ENCODE measurements at places on chromosomes 6 and 20.

- no peak for DNase-seq
Measured at GRCh38 chr6:36753671-36754405, 56.2 kb downstream of the RAB44 start.

- DNase-seq: peak; percentile 12
Measured at GRCh38 chr6:156416391-156416790, 360.8 kb upstream of the ARID1B start.

GRCh38 chr20:14644306-14645097, 307.1 kb upstream of the FLRT3 start:
- no peak for DNase-seq

DNA sequence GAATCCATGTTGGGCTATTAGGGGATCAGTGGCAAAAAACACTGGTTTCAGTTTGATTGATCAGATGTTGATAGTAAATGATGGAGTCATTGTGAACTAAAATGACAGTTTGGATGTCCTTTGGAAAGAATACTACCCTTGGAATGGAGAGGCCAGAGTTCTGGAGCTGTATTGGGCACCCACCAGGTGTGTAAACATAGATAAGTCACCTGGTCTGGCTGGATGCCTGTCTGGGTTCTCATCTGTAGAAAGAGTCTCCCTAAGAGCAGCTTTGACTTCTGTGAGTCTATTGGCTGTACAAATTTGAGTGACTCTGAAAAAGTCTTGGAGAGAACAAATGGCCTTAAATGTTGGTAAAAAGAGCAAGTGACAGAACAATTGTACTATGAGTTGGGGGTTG, 115.0 kb downstream of the SCP2D1 start:
- DNase-seq: no peak

DNA sequence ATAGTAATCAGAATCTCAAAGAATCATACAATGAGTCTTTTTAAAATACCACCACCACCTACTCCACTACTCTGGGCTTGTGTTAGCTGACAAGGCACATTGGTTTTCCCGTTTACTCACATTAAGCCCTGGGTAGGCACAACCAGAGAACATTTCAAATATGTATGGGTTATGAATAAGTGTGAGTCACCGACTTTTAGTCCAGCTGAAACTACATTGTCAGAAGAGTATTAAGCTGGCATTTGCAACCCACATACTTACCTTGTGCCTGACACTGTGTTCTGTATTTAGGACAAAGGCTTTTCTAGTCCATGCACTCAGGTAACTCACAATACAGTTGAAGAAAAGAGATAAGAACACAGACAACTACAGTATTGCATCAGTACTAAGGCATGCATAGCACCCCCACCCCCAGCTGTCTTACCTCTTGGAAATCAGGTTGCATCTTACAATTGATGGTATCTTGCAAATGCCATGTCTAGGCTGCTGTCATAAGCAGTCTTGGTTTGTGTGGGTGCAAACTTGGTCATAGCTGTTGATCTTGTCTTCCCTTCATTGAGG, 40.3 kb upstream of the AHI1 start:
- DNase-seq: peak; percentile 93

- DNase-seq: peak; percentile 14
Measured at GRCh38 chr6:12222405-12223366, 67.5 kb upstream of the EDN1 start.

- DNase-seq: peak; percentile 14
Measured at GRCh38 chr20:39268981-39269461, 306.9 kb downstream of the DHX35 start.

DNA sequence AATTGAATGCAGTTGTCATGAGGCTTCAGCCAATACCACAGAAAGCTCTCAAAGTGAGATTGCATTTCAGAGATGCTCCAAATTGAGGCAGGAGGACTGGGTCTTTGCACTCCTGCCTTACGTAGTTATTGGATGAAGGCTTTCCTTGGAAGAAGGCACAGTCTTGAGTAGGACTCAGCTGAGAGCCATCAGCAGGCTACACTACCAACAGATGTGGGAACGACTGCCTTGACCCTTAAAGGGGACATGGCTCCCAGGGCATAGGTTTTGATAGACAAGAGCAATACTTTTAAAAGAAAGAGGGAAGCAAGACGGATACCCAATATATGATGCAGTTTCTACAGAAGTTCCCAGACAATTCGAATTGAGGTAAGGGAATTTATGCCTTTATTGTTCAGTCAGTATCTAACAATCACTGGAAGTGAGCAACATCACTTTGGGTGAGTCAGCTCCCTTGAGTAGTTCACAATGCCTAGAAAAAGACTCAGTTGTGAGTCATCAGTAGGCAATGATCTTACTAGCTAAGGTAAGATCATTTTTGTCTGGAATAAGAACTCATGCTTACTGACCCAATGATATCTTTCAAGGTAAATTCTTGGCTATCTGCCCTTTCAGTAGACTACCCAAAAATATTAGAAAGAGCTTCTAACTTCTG, 390.8 kb downstream of the GJA1 start:
- DNase-seq: peak; percentile 72

DNA sequence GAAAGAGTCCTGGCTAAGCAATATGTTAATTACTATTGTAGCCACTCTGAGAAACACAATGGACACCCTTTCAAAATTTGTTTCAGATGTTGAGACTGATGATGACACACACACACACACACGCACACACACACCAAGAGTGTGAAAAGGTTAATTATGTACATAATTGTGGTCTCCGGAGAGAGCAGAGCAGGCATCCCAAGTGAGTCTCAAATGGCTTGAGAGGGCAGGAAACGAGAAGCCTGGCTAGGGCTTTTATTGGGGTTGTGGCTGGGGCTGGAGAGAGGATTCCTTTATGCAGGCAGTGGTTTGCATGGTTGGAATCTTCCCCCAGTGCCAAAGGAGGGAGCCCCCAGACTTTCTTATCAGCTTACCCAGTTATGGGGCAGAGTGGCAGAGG, 38.2 kb upstream of the NKX2-4 start:
- DNase-seq: no peak

- DNase-seq: no peak
Measured at GRCh38 chr6:14384175-14384949, 266.8 kb downstream of the CD83 start.
